ENCODE measurements at places on chromosomes 6 and 20. TPM values are rescaled to one million over a fixed set of nuclear protein-coding genes. Genes with fewer than 3 reads are reported as not detected.

DNA sequence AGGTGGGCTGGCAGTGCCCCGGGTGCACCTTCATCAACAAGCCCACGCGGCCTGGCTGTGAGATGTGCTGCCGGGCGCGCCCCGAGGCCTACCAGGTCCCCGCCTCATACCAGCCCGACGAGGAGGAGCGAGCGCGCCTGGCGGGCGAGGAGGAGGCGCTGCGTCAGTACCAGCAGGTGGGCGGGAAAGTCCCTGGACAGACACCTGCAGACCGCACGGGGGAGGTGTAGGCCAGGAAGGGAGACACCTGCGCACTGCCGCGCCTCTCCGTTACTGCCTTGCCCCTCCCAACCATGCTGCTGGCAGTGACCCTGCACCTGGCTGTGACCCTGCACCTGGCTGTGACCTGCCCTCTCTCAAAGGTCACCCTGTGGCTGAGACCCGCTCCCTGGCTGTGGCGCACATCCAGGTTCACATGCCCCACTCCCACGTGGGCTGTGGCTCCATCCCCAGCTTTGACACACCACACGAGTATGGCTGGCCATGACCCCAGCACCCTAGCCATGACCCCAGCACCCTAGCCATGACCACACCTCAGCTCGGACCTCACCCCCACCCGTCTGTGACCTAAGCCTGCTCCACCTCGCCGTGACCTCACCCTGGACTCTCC lies 11.6 kb downstream of the RBCK1 start:
- DNase-seq, result no peak

The GSTA3 gene
- not detected for total RNA-seq

The BANF2 gene
- total RNA-seq, result not detected

The OLIG3 gene
- total RNA-seq, result not detected

GRCh38 chr6:43946641-43947363 lies 176.8 kb downstream of the VEGFA start:
- DNase-seq, result no peak

DNA sequence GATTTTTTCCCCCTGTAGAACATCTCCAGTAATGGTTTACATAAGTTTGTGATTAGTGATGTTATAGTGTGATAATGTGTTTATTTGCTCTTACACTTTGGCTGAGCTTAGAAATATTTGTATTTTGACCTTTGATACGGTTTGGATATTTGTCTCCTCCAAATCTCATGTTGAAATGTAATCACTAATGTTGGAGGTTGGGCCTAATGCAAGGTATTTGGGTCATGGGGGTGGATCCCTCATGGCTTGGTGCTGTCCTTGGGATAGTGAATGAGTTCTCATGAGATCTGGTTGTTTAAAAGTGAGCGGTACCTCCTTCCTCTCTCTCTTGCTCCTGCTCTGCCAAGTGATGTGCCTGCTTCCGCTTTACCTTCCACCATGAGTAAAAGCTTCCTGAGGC lies 147.2 kb downstream of the CCDC170 start:
- no peak for DNase-seq

- DNase-seq, result no peak
Measured at GRCh38 chr6:47247227-47247797, 62.4 kb downstream of the TNFRSF21 start.

The VARS1 gene
- total RNA-seq, result 231 TPM

DNA sequence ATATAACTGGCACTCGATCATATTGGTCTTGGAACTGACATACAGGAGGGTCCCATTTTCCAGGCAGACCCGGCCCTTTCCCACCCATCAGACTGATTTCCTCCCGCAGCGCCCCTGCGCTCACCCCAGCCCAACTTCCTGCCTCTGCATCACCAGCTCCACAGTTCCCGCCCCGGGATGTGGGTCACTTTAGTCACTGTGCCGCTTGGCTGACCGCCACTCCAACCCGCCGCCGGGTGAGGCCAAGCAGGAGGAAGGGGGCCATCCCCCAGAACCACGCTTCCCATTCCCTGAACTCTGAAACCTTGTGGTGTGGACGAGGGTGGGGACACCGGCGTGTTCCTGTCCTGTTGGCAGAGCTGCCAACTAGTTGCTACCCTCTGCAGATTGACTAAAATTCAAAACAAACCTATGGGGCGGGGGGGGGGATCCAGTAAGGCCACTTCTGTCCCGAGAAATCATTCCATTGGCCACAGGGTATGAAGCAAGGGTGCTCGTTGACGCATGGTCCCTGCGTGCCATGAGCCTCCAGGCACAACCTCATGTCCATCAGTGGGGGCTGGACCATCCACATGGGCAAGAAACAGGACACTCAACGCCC lies 12.3 kb downstream of the TGM2 start:
- no peak for DNase-seq

DNA sequence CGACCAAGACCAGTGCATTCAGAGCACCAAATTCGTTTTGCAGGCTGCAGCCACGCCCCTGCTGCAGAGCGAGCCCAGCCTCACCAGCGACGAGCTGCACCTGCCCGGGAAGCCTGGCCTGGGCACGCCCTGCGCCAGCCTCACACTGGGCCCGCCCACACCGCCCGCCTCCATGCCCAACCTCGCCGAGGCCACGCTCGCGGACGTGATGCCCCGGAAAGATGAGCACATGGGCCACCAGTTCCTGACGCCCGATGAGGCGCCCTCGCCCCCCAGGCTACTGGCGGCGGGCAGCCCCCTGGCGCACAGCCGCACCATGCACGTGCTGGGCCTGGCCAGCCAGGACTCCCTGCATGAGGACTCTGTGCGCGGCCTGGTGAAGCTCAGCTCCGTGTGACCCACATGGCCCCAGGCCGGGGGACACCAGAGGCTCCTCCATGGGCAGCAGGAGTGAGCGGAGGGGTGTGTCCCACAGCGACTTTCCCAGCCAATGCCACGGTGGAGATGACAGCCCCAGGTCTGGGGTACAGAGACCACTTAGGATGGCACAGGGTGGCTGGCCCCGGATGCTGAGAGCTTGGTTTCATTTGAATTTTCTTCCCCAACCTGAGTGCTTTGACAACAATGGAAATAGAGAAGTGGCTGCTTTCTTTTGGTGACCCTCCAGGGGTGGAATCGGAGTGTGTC lies 150.2 kb upstream of the SNX9 start:
- no peak for DNase-seq

The CLPSL2 gene
- total RNA-seq, result not detected

- no peak for DNase-seq
Measured at GRCh38 chr6:48744948-48745347, 634.0 kb upstream of the PTCHD4 start.

The EYA4 gene
- not detected for total RNA-seq

The TLDC2 gene
- not detected for total RNA-seq

- no peak for DNase-seq
Measured at GRCh38 chr6:168377484-168377855, 57.9 kb upstream of the DACT2 start.

The RCAN2 gene
- 1.5 TPM for total RNA-seq

The PDE7B gene
- total RNA-seq, result not detected

DNA sequence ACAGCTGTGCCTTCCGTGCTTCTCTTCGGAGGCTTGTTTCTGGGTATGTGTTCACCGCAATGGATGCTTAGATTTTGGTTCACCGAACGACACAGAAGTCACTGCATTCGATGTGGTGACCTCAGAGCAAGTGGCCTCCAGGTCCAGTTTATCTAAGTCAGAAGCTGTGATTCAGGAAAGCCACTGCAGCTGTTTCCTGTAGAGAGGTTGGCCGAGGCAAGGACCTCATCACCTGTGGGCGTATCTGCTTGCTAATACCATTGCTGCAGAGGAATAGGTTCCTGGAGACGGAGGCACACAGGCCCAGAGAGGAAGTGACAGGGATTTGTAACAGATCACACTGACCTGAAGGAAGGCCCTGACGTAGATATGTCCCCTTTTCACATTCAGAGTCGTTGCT lies 82.7 kb downstream of the FARS2 start:
- DNase-seq, result no peak

GRCh38 chr6:138001750-138002349 lies 105.4 kb downstream of the PERP start:
- peak; percentile 59 for DNase-seq

DNA sequence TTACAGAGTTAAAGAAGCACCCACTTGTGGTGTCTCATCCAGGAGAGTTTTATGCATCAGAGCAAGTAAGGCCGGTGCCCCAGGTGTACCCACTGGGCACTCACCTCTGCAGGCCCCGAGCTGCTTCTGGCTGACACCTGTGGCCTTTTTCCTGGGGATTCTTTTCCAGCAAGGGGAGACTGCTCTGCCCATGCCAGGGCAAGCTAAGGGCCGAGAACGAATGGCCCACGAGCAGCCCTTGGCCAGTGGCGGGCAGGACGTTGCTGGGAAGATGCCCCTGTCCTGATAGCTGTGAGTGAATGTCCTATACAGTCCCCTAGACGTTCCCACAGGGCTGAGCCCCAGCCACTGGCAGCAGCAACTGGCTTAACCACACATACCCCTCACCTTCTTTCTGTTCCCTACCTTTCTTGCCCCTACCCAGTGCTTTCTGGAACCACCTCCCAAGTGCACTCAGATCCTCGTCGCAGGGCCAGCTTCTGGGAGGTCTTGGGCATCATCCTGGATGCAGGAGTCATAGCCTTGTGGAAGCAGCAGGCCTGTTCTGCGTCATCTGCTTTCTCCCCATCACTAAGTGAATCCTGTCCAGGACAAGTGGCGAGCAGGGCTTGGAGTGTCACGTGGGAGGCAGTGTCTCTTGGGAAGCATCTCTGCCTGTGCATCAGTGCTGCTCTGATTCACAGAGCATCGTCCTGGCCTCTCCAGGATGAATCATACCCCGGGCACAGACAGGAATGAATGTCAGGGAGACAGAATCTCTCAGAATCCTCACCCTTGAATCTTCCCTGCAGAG lies 32.5 kb downstream of the SYNDIG1 start:
- no peak for DNase-seq

- no peak for DNase-seq
Measured at GRCh38 chr20:16205507-16205906, 367.7 kb downstream of the KIF16B start.

The PROCR gene
- total RNA-seq, result 1.1 TPM

- no peak for DNase-seq
Measured at GRCh38 chr20:64092258-64093012, 8.2 kb upstream of the LKAAEAR1 start.

DNA sequence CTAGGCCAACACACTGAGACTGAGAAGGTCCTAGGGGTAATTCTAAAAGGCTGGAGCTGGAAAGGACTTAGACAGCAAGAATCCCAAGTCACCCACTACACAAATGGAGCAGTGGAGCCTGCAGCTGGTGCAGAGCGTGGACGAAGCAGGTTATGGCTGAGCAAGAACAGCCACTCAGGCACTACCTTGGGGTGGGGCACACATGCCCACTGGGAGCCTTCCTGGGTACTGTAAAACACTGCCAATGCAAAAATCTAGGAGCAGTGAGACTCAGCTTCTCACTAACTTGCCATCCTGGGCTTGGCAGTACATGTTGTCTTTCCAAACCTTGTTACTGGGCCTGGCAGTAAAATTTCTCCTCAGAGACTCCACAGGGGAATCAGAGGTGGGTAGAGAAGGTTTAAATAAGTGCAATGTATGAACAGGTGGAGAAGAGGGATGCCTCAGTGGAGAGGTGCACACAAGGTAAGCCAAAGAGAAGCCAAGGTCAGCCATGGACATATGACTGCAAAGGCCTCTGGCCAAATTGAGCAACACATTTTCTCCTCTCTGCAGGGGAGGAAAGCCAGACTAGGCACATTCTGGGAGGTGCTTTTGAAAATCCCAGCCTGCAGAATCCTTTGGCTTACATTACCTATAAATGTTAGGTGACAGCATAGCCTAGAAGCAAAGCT lies 105.6 kb downstream of the TNFRSF21 start:
- DNase-seq, result no peak

DNA sequence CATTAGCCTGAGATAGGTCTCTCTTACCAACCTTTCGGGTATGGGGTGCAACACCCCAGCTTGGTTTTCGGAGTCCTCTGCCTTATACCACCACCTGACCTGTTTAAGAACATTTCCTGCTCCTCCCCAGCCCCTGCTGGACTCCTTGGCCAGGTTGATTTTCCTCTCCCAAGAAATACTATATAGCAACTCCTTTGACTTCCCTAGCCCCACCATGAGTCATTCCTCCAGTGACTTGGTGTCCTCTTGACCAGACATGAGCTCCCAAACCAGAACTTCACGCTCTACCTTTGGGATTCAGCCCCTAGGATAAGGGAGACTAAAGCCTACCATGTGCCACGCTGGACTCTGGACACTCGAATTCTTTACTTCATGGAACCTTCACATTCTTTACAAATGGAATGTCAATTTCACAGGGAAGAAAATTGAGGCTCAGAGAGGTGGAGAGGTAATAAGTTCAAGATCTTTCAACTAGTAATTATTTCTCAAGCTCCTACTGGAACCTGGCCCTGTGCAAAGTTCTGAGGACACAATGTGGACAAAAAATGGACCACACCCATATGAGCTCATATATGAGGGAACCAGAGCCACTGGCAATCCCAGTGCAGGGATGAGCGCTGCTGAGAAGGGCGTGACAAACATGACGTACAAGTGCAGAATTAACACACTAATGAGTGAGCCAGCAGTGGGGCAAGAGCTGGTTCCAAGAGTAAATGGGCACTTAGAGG lies 48.2 kb downstream of the SIRPA start:
- DNase-seq, result no peak

The MCHR2 gene
- total RNA-seq, result not detected

- no peak for DNase-seq
Measured at GRCh38 chr6:153849072-153849779, 189.8 kb upstream of the OPRM1 start.

GRCh38 chr6:46792635-46793034 lies 554 bp upstream of the MEP1A start:
- no peak for DNase-seq

GRCh38 chr6:44277763-44278162 lies 7.5 kb downstream of the TMEM151B start:
- DNase-seq, result no peak

The TNFRSF6B gene
- 0.47 TPM for total RNA-seq

GRCh38 chr20:44731657-44732056 lies 14.0 kb upstream of the KCNK15 start:
- DNase-seq, result no peak

GRCh38 chr6:1965596-1966224 lies 279.7 kb downstream of the GMDS start:
- no peak for DNase-seq

DNA sequence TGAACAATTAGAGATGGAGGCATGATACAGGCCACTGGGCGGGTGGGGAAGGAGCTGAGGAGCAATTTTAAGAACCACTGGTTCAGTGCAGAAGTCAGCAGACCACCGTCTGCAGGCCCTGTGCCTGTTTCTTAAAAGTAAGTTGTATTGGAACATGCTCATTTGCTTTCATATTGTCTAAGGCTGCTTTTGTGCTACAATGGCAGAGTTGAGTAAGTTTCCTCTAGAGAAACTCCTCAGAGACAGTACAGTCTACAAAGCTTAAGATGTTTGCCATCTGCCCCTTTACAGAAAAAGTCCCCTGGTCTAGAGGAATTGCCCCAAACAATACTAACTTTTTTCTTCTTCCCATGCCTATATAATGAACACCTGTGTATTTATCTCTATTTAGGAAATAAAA lies 28.5 kb upstream of the UBE2J1 start:
- DNase-seq, result no peak

The CD83 gene
- total RNA-seq, result 27.4 TPM

DNA sequence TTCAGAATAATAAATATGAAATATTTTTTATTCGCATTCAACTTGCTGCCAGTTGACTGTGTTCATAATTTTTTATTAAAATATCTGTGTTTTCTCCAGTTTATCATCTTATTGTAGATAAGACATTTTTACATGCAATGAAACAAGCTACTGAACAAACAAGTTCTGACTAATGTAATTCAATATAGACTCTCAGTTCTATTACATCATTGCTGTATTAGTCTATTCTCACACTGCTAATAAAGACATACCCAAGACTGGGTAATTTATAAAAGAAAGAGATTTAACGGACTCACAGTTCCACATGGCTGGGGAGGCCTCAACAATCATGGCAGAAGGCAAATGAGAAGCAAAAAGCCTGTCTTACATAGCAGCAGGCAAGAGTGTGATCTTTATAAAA lies 1357.7 kb upstream of the CITED2 start:
- DNase-seq, result no peak

Measured in activated T-cell treated with anti-CD3 and anti-CD28 coated beads, Interleukin-2, amount 50 U/mL, for 4 hours (primary cell).